ENCODE measurements at places on chromosomes 3 and 15. TPM values are rescaled to one million over a fixed set of nuclear protein-coding genes. Genes with fewer than 3 reads are reported as not detected.

PTH1R gene
- total RNA-seq, result 0.72 TPM

PCLAF gene
- 269 TPM for total RNA-seq

CRTAP gene
- 297 TPM for total RNA-seq

CIDEC gene
- total RNA-seq, result 76.8 TPM

SEMA5B gene
- 0.31 TPM for total RNA-seq

RTP4 gene
- not detected for total RNA-seq

SLC51A gene
- total RNA-seq, result not detected

CHL1 gene
- not detected for total RNA-seq

TERC gene
- 0.24 TPM for total RNA-seq

TMOD2 gene
- total RNA-seq, result 2.1 TPM

SHQ1 gene
- total RNA-seq, result 15.8 TPM

SLC2A2 gene
- total RNA-seq, result not detected

BCL2A1 gene
- 9.7 TPM for total RNA-seq

ZNF774 gene
- 1.0 TPM for total RNA-seq

GPR156 gene
- 0.39 TPM for total RNA-seq

HIGD1A gene
- total RNA-seq, result 94.1 TPM

P2RY1 gene
- 0.49 TPM for total RNA-seq

PRKCI gene
- 13.8 TPM for total RNA-seq

PP2D1 gene
- not detected for total RNA-seq

LRRC31 gene
- not detected for total RNA-seq

GABRA5 gene
- total RNA-seq, result 97.2 TPM

ACP3 gene
- total RNA-seq, result not detected

FAM219B gene
- 35.7 TPM for total RNA-seq

BCHE gene
- 1.1 TPM for total RNA-seq

OR5K2 gene
- not detected for total RNA-seq

ALS2CL gene
- total RNA-seq, result 7.0 TPM

CATSPER2 gene
- 0.24 TPM for total RNA-seq

APBA2 gene
- 17.3 TPM for total RNA-seq

CFAP92 gene
- not detected for total RNA-seq

ZBED2 gene
- 0.15 TPM for total RNA-seq

WDR49 gene
- total RNA-seq, result not detected

ACKR2 gene
- 0.13 TPM for total RNA-seq

MESP2 gene
- 0.52 TPM for total RNA-seq

NRG4 gene
- total RNA-seq, result 0.94 TPM

ALPK3 gene
- 0.07 TPM for total RNA-seq

B4GALT4 gene
- 101 TPM for total RNA-seq

Measured in A549 treated with AZD2906 at 1 μM for 4 hours (cell line).